ENCODE measurements at places on chromosomes 1 and 21.
A peak's percentile ranks its signal among the peaks of the same experiment; 100 is the strongest.

GRCh38 chr1:201275253-201275666 is 8.0 kb upstream of the PKP1 start:
- no peak for DNase-seq

GRCh38 chr1:218468711-218469110 is 123.6 kb downstream of the TGFB2 start:
- DNase-seq, result no peak

DNA sequence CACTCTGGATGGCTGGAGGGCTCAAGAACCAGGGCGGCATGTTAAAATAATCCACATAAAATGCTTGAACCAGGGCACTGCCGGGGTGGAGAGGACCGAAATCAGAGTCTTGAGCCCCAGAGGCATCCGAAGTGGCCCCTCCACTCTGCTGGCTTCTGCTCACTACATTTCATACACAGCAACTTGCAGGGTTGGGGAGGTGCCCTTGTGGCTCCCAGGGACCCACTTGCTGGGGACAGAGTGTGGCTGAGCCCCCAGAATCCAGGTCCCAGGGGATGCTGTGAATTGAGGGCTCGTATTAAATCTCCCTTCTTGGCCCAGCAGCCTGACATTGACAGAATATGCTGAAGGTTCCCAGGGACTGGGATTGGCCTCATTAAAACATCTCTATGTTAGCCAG is 181.7 kb downstream of the GRIK3 start:
- DNase-seq, result no peak

- no peak for DNase-seq
Measured at GRCh38 chr1:239976130-239976968, 115.3 kb upstream of the FMN2 start.

DNA sequence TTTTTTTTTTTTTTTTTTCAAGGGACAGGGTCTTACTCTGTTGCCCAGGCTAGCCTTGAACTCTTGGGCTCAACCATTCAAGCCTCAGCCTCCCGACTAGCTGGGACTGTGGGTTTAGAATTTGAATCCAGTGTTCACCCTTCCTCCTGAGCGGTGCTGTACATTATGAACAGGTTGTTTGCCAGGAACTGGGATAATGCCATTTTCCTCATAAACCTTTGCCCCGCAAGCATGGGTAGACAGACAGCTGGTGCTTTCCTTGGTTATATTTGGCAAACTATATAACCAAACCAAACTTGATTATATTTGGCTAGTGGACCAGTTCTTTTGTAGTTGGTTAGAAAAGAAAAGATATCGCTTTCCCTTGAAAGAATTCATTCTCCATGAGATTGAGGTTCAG is 54.9 kb downstream of the GALNT2 start:
- DNase-seq, result no peak

DNA sequence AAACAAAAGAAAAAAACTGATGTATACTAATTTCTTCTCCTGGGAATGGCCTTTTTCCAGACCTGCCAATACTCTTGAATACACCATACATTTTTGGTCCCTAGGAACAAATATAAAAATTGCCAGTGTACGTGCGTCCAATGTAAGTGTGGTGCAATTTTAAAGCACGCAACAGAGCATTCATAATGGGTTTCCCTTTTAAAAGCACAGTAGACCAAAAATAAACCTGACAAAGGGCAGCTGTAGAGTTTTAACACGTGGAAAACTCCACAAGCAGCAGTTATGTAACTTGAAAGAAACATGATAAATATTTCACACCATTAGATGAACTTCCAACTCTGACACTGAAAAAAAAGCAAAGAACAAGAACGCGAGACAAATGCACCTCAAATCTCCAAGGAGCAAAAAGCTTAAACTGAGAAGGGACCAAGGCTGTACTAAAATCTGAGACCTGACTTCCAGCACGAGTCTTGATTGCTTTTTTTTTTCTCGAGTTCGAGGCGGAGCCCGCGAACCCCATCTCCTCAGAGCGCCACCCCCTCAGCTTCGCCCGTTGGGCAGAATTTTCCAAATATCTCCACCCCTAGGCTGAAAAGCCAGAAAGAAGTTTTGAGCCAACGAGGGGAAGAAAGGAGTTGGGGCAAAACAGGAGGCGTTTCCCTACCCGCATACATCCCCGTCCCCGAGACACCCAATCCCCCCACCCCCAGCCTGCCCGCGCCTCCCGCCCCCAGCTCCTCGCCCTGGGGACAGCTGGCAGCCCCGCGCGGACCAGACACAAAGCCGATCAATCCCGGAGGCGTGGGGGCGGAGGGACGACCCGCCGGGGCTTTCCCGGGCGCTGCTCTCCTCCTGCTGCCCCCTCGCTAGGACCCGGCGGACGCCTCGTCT is at the start of gene JAM2:
JAM2 (plus strand) TSS at position 599 of the 891 bp plus-strand sequence. CDS start 564 bp downstream, outside the sequence.
- peak; percentile 10 for DNase-seq

- no peak for DNase-seq
Measured at GRCh38 chr1:203268901-203269653, 36.2 kb upstream of the BTG2 start.

DNA sequence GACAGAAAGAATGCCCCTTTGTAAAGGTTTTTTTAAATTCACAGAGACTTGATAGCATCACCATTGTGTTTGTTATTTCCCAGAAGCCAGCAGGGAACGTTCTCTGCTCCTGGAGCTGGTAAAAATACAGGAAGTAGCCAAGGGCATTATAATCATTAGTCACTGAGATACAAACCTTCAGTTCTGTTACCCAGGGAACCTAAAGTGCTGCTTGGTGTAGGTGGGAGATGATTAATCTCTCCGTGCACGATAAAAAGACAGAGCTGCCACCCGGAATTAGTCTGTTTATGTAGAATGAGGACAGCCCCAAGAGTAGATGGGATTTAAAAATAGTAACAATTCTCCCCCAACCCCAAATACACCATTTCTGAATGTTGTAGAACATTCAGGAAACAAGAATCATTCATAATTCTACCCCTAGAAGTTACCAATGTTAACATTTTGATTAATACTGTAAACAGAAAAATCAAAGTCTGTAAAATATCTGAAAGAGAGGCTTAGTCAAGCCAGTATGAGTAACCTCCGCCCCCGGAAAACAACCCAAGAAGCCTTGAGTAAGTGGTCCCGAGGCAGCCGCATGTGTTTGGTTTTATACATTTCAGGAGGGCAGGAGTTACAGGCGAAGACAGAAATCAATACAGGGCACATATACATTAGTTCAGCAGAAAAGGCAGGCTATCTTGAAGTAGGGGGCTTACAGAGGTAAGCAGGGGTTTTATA is 45.3 kb upstream of the CTBS start:
- no peak for DNase-seq

GRCh38 chr21:37695111-37695510 is 221.1 kb downstream of the KCNJ6 start:
- no peak for DNase-seq

GRCh38 chr21:45432575-45433255 is 27.8 kb downstream of the COL18A1 start:
- no peak for DNase-seq

GRCh38 chr1:25026730-25027450 is 96.8 kb upstream of the RUNX3 start:
- no peak for DNase-seq

DNA sequence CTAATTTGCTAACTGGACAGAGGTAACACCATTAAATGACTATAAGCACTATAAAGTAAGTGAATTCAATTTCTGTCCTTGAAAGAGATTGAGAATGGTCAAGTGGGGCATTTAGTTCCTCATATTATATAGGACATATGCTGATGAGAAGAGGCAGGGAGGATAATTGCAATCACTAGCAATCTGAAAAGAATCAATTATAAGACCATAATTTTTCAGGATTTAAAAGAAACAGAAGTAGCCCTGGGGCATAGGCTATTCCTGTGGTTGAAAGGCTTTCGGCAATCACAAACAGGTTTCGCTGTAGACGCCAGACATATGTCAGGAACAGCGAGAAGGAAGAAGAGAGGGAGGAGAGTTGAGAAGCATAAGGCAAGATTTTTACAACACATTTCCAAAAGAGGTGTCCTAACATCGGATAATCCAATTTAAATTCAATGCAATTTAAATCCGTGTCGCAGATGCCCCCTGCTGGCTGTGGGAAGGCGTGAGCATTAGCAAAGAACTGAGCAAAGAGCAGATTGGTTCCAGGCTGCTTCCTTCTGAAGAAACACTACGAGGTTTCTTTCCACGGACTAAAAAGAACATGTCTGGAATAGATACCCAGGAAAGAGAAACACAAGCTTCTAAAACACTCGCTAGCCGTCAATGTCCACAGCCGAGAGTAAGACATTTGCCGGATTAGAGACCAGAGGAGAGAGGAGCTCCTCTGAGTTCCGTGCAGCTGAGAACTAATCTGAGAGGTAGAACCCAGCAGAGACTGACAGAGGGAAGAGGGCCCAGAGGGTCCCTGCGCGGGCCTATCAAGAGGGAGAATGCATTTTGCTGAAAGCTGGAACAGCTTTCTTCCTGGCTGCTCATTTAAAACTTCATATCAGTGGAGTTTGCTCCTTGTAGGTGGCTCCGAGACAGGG is 27.9 kb downstream of the RGS5 start:
- no peak for DNase-seq

- DNase-seq, result no peak
Measured at GRCh38 chr1:56375326-56375804, 204.0 kb downstream of the PLPP3 start.

GRCh38 chr1:58346036-58346355 is 200.5 kb downstream of the OMA1 start:
- no peak for DNase-seq

DNA sequence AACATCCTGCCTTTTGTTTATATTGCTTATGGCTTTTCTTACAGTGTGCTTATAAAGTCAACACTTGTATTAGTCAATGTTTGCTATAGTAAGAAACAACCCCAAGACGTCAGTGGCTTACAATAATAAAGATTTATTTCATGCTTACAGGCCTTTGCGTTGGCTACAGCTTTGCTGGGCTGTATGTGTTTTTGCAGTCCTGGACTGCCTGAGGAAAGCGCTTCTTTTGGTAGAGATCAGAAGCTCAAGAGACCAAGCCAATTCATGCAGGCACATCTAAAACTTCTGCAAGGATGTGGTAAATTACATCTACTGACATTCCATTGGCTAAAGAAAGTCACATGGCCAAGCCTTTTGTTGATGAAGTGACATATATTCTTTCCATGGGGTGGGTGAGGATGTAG is 17.5 kb upstream of the PRKAA2 start:
- no peak for DNase-seq

GRCh38 chr1:66893712-66894111 is 30.9 kb downstream of the DNAI4 start:
- DNase-seq, result no peak

- no peak for DNase-seq
Measured at GRCh38 chr1:159421821-159422220, 10.2 kb upstream of the OR10J4 start.

DNA sequence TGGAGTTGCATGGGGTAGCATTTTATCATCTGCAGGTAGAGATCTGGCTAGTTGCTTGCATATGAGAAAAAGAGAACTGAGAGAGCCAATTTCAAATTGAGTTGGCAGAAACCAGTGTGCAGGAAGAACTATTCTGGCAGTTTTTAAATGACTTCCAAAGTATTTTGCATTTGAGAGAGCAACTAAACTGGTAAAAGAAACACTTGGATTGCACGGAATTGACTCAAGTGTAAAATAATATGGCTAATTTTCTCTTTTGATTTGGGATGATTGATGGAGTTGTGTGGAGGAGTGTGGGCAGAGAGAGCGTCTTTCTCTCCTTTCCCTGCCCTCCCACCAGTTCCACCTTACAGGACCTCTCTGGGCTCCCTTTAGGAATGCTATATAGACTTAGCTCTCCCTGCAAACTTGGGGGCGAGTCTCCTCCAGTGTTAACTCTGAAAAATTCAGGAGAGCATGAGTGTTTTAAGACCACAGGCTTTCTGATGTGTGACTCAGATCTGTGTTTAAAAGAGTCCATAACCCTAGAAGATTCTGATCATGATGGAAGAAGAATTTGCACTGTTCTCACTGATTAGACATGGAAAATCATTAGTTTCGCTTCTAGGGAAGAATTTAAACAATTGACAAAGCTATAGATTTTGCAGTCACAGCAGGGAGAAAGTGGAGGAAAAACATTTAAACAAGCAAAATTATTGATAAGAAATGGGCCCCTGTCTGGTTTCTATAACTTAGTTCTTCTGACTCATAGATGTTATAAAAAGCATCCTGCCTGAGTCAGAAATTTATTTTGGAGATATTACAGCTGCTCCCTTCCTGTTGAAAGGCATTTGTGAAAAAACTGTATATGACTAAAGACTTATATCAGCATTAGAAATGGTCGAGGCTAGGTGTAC is 24.9 kb upstream of the CTBS start:
- no peak for DNase-seq

- DNase-seq, result no peak
Measured at GRCh38 chr1:152795686-152796085, 835 bp upstream of the LCE1D start.

DNA sequence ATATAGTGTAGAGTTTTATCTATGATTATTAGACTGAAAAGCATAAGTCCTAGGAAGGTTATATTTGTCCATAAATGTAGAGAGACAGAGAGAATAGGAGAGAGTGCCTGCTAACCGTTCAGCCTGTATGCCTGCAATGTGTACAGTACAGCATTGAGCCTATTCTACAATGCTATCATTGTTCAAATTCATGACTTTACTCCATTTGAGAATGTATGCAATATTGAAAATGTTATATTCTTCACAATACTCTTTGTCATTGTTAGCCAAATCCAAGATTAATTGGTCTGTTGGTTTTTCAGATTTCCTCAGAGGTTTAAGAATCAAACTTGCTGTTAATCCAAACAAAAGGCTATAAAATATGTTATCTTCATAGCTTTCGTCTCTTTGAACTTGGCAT is 585.2 kb upstream of the B3GALT2 start:
- no peak for DNase-seq

DNA sequence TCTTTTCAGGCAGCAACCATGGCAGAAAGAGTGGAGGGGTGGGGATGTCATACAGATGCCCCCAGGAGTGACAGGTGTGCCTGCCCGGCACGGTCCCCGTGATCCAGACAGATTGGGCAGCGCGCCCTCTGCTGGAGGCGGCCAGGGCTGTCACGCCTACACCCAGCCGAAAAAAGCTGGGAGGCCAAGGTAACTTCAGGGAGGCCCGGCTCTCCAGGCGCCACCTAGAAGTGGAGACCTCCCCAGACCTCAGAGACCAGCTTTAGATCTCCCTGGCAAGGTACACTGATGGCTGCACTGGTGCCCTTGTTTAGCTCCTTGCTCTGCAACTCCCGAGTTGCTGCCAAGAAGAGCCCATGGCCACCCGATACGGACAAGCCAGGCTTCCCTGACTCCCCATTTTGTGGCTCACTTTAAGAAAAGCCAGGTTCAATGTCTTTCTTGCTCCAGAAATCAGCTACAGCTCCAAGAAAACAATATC is 6.6 kb downstream of the GOLT1A start:
- peak; percentile 57 for DNase-seq

DNA sequence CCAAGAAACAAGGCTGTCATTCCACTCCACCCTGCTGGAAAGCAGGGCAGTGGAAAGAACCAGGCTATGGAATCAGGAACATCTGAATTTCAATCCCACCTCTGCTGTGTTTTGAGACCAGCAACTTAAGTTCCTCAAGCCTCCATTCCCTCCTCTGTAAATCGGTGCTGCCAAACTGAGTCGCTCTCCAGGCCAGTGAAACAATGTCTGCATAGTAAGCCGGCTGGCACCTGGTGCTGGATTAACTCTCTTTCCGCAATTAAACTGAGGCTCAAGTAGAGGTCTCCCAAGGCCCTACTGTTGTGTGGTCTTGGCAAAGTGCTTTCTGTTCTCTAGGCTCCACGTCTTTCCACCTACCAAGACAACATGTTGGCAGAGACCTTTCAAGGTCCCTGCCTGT is 65.3 kb downstream of the SSBP3 start:
- DNase-seq, result no peak

Measured in activated CD4-positive, alpha-beta T cell treated with anti-CD3 and anti-CD28 coated beads for 1 hour (primary cell).